ENCODE measurements at places on chromosomes 3 and 15.

- no peak for DNase-seq
Measured at GRCh38 chr15:29712149-29712885, 110.0 kb downstream of the TJP1 start.

GRCh38 chr3:97181704-97182103 is 367.3 kb downstream of the EPHA6 start:
- DNase-seq: no peak

- DNase-seq: no peak
Measured at GRCh38 chr3:194824701-194825111, 139.0 kb downstream of the FAM43A start.

DNA sequence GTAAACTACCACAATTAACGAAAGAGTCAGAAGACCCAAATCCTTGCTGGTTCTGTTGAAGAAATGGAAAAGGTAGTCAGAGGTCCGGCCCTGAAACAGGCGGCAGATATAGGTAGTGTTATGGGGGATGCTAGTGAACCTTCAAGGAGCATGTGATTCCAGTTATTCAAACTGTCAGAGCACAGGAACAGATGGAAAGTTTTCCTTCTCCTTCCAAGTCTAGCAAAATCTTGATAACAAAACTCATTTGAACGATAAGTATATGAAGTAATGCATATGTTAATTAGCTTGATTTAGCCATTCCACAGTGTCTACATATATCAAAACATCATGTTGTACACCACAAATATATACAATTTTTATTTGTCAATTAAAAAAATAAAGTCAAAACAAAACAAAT is 26.6 kb upstream of the GOLGA8J start:
- no peak for DNase-seq

DNA sequence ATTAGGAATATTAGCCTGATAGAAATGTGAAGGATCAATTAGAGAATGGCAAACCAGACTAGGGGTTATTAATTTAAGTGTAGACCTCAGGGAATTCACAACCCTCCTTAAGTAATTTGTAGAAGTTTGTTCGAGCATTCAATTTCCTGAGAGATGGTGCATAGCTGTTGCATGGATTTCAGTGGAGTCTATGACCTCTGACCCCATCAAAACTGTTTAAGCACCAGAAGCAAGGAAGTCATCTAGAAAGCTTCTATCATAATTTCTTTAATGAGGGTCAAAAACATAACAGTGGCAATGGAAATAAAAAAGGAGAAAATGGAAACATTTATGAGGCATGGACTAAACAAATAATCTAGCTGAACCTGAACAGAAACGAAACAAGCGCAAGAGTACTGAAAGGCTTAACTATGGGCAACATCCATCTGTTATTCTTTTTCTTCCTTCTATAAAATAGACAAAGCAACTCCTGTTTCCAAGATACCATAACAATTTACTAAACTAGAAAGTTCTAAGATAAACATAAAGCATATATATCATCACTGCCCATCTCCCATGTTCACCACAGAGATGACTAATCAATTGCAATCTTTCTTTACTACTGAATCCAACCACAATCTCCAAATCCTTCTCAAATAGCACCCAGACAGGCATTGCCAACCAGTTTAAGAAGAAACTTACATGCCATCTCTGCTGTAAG is 151.4 kb downstream of the THRB start:
- DNase-seq: no peak

DNA sequence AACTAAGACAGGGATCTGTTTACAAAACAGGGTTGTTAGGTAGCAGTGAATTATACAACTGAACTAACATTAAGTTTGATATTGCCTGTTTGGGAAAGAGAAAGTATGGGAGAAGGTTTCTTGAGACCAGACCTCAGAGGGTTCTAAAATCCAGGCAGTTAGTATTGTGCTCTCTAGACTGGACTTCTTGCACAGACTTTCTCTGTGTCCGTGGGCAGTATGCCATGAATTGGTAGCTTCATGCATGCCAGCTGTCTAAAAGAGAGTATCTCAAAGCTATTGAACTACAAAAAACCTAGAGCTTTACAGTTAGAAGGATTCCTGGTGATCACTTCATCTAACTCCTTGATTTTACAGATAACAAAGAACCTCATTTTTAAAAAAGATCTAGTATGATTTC is 12.5 kb downstream of the SAMD7 start:
- DNase-seq: no peak

DNA sequence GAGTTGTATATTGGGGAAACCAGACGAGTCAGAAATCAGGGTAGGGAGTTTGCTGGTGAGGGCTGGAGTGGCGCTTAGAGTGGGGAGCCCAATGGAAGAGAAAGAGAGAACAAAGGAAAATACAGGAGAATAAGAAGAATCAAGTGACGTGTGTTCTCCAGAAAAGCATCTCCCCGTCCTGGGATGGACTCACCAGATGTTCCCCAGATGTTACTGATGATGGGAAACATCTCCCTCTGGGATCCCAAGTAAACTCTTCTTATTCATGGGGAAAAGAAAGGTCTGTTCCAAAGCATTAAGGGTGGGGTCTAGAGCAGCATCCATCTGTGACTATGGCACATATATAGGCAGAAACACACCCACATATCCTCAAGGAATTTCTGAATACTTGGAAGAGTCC is 3.0 kb upstream of the CSRNP1 start:
- DNase-seq: no peak

- DNase-seq: no peak
Measured at GRCh38 chr15:96474231-96474664, 143.7 kb downstream of the NR2F2 start.

- DNase-seq: no peak
Measured at GRCh38 chr15:70516408-70517193, 246.8 kb downstream of the UACA start.

DNA sequence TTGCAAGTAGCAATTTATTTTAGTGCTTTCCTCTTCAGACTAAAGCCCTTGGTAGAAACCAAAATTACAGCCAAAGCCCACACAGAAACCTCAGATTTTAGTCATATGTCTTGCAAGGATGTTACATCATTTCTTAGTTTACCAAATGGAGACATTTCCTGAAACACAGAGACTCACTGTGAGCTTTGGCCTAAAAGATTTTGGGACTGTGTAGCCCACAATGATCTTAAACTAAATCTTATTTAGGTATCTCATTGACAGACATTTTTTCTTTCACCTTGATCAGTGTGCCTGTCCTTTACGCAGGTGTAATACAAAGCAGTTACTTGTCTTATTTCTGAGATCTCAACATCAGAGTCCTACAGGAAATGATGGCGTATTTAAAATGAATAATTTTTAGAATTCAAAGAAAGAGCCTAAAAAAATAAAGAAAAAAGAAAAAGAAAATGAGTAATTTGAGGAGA is 27.8 kb upstream of the AP4E1 start:
- no peak for DNase-seq

DNA sequence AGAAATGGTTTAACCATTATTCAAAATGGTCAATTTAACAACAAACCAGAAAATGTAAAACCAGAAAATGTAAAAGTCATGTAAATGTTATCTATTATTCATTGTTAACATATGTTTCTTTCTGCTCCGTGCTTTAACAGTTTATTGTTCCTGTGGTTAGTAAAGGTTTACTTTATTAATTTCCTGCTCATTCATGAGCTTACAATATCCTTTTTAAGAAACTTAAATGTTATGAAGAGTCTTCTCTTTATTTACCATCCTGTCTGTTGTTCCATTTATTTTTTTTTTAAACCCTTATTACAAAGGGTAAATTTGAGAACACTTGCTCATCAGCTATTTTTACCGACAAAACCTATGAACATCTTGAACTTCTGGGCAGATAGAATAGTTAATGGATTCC is 148.1 kb downstream of the GHSR start:
- DNase-seq: no peak

- no peak for DNase-seq
Measured at GRCh38 chr3:107579371-107579770, 56.6 kb downstream of the BBX start.

- no peak for DNase-seq
Measured at GRCh38 chr15:63019511-63020109, 22.9 kb upstream of the TPM1 start.

All from right kidney (tissue), 9 donors.